Stimulated activated CD8-positive, alpha-beta memory T cell treated with anti-CD3 and anti-CD28 coated beads, Interleukin-15, amount 100 ng/mL, for 4 hours (primary cell): ENCODE measurements at places on chromosomes 1 and 21.

- DNase-seq, result no peak
Measured at GRCh38 chr1:38571726-38572125, 287.8 kb downstream of the RRAGC start.

- no peak for DNase-seq
Measured at GRCh38 chr1:13813398-13814012, 113.5 kb downstream of the PRDM2 start.

DNA sequence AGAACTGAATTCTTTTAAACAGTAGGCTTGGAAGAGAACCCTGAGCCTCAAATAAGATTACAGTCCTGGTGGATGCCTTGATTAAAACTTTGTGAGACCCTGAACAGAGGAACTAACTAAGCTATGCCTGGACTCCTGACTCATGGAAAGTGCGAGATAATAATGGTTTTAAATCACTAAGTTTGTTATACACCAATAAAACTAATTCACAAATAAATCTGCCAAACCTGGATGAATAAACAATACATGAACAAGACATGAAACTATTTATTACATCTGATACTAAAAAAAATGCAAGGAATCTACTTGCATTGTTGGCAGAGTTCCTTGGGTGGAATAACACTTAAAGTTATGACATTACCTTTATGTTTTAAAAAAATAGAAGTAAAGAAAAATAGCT, 118.4 kb downstream of the PIGK start:
- no peak for DNase-seq

DNA sequence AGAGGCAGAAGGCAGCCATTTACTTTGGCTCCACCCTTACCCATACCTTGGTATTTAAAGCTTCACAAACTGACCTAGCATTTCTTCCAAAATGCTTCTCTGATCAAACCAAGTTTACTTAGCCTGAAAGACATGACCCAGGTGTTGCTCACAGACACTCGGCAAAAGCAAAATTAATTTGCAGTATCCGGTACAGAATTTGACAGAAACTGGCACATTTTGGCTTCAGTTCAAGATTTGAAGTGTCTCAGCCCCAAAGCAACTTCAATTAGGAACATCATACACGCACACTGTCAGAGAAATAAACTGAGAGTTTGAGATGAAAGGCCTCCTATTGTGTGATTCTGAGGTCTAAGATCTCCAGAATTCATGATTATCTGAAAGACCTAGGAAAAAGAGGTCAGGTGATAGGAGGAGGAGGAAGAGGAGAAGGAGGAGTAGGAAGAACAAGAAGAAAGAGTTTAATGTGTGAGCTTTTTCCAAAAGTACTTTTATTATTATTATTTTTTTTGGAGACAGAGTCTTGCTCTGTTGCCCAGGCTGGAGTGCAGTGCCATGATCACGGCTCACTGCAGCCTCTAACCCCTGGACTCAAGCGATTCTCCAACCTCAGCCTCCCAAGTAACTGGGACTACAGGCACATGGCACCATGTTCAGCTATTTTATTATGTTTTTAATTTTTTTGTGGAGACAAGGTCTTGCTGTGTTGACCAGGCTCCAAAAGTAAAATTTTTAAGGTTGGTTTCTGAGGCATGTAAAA, 143.6 kb downstream of the SLC45A1 start:
- no peak for DNase-seq

DNA sequence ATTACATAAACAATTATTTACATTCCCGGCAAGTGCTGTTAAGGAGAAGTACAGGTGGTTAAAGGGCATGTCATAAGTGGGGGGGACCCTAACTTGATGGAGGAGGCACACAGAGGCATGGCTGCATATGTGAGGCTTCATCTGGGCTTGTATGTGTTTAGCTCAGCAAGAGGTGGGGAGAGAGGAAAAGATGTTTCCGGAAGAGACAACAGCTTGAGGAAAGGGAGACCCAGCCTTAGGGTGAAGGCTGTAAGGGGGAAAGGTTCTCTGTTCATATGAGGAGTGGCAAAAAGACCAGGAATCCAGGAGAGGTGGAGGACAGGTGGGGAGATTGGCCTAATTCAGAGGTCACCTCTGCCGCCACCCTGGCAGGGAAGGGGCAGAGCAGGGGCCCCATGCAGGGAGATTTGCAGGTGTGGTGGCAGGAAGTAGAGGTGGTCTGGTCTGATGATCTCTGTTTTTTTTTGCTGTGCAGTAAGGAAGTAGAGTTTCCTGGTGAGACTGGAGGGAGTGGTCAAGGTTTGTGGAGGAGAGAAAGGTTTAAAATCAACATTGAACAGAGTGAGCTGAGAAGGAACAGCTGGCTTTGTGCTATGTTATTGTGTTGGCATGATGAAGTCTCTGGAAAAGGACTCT, 9.0 kb downstream of the TRAF5 start:
- DNase-seq, result no peak

DNA sequence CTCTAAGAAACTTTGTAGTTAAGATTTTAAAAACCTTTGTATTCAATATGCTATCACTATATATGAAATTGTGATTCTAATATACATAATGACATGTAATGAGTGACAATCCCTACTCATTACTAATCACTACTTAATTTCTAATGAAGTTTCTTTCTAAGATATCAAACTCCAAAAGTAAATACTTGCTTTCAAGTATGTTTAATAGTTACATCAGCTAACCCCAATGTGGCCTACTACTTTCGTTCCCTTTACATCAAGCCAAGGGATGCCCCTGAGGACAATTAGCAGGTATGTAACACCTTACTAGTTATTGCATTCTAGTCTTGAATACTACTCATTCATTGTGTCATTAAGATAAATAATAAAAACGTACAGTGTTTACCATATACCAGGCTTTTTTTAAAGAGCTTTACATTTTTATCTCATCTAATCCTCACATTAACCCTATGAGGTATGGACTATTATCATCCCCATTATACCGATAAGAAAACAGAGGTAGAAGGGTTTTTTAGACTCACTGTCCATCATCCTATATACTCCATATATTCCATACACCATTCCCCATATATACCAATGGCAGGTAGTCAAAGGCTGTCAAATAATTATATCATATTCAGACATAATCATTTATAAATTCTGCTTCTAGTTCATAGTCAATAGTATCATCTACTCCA, 4.2 kb downstream of the PPP1R15B start:
- no peak for DNase-seq
